ENCODE measurements at places on chromosomes 2 and 18. TPM values are rescaled to one million over a fixed set of nuclear protein-coding genes. Genes with fewer than 3 reads are reported as not detected.

DNA sequence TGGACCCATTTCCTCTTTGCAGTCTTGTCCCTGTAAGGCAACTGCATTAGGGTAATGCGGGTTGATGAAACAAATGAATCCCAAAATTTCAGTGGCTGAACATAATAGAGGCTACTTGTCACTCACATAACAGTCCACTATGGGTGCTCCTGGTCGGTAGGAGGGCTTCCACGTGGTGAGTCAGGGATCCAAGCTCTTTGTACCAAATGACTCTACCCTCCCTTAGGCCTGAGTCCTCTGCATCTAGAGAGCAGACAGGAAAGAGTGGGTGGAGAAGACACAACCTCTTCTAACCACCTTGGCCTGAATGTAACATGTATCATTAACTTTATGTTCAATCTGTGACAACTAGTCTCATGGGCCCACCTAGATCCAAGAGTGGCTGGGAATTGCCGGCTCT, 86.2 kb upstream of the HAAO start:
- DNase-seq = no peak

GRCh38 chr2:127968610-127969339, 59.1 kb downstream of the SAP130 start:
- DNase-seq = no peak

DNA sequence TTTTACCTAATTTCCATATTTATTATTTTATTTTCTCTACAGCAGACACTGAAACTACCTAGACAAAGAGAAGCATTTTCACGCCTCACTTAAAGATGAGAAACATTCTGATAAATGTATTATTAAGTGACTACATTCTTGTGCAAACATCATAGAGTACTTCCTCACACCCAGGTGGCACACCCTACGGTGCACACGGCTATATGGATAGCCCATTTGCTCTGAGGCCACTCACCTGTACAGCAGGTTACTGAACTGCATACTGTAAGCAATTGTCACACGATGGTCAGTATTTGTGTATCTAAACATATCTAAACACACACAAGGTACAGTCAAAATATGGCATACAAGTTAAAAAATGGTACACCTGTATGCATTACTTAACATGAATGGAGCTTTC, 481.4 kb downstream of the CMPK2 start:
- no peak for DNase-seq

- peak; percentile 97 for DNase-seq
Observed at GRCh38 chr2:208254871-208255556, at the start of gene IDH1. Gene IDH1 (minus strand): TSS chr2:208255071. CDS start chr2:208251551, 3,520 bp downstream.

DNA sequence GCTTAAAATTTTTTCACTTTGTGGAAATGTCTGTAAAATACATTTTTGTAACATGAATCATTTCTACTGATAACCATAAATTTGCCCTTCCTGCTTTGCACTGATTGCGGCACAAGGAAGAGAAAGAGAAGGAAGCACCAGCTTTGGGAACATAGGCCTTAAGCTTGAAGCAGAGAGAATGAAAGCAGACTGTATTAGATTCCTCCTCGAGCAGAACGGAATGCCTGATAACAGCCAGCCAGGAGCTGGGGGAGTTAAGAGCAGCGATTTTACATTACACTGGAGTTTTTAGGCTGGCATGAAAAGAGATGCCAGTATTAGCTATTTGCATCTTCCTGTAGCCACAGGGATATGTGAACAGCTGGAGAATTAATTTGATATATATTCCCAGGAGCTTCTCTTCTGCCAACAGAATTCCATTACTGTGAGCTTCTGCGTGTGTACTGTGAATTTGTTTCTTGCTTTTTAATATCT, 33.5 kb downstream of the CRIM1 start:
- no peak for DNase-seq

- no peak for DNase-seq
Observed at GRCh38 chr2:233598952-233599351, 18.5 kb upstream of the UGT1A8 start.

GRCh38 chr2:201866643-201867473, 60.5 kb downstream of the CDK15 start:
- DNase-seq = no peak

The IL1RL2 gene
- 2.3 TPM for total RNA-seq

The GYPC gene
- 51.1 TPM for total RNA-seq
